ENCODE measurements at places on chromosomes 3 and 15.

- no peak for DNase-seq
Observed at GRCh38 chr3:35439663-35440062, 199.7 kb upstream of the ARPP21 start.

DNA sequence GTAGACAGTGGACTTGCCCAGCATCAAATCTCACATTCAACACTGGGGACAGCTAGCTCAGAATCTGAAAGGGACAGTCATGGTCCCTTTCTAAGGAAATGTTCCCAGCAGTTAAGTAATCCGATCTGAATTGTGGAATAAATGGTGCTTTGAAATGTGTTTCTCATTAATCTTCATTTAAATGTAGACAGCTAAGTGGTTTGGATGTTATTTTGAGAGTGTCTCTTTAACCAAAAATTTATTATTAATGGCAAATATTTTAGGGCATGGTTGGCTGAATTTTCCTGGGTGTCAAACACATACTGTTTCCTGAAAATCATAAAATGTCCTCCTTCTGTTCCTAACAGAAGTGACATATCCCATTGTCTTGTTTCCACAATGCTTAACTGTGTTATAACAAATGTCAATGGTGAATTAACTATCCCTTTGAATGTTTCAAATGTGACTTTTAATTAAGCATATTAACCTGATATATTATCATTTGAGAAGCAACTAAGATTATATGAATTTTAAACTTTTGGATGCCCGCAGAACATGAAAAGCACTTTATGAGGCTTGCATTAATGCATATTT, 210.8 kb downstream of the CHST2 start:
- DNase-seq: no peak

GRCh38 chr3:41715376-41715775, 246.5 kb downstream of the ULK4 start:
- DNase-seq: no peak

- DNase-seq: no peak
Observed at GRCh38 chr3:130894986-130895280, 1.0 kb downstream of the ATP2C1 start.

- no peak for DNase-seq
Observed at GRCh38 chr3:55807210-55807609, 320.1 kb upstream of the WNT5A start.

GRCh38 chr15:94274745-94275144, 43.4 kb downstream of the MCTP2 start:
- DNase-seq: no peak

GRCh38 chr15:38062696-38063095, 128.3 kb downstream of the TMCO5A start:
- DNase-seq: no peak

DNA sequence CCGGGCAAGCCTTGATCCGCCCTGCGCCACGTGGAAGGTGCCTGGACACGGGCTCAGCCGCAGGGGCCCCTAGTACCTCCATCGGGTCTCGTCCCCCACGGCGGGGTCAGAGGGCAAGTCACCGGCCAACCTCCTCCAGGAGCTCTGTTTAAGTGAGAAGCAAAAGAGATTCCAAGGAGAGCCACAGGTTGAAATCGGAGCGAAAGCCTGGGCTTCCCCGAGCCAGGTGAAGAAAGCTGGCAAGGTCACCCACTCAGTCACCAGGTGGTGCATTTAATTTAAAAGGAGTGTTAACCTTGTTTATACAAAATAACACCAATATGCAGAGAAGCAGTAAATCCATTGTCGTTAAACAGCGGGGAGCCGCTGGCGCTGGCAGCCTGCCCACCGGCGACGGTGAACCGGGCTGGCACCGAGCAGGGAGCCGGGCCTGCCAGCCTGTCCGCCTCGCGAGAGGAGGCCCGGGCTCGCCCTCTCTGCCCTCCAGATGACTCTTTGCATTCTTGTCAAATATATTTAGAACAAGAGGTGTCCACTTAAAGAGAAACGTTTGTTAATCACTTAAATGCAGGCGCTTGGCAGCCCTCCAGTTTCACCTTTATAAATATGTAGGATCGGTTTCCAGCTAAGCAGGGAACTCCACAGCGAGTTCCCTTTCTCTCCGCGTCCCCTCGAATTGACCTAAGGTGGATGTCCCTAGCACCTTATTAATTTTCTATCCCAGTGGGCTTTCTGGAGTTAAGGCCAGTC, 277.3 kb upstream of the NR2F2 start:
- DNase-seq: no peak

- DNase-seq: no peak
Observed at GRCh38 chr15:57354436-57355123, 21.7 kb upstream of the CGNL1 start.

DNA sequence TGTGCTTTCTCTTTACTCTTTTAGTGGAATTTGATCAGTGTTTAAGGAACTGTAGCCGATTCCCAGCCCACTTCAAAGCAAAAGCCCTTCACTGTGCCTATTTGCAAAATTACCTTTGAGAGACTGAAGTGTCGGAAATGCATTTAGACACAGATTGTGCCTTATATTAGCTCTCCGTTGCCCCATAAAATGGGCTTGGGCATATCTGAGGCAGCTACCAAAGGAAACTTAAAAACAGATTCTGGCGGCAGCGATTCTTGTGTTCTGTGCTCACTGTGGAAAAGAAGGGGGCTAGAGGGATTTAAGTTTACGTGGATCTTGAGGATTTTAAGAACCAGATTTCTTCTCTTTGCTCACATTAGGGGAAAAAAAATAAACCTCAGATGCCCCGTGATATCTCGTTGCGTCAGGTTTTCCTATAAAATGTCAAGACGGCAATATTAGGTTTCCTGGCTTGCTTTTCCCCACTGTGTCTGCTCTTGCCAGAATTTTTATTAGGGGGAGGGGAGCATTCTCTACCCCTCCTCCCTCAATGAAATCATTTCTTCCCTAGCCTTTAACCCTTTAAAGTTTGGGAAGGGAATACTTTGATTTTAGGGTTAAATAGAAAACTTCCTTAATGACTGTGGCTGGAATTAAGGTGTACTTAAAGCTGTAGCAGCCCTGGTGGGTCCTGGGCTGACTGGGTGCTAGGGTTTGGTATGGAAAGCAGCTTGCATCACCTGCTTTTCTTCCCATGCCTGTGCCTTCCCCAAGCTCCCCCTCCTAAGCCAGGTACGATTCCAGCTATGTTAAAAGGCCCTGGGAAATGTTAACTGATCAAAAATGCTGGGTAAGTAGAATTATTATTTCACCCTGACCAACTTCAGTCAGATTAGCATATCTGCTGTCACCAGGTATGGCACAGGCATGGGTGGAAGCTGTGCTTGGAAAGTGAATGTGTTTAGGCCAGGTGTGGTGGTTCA, 73.8 kb downstream of the SMAD3 start:
- DNase-seq: no peak

- DNase-seq: no peak
Observed at GRCh38 chr3:45355351-45355750, 33.0 kb upstream of the LARS2 start.

- no peak for DNase-seq
Observed at GRCh38 chr3:146739203-146739671, 134.1 kb upstream of the PLSCR5 start.

DNA sequence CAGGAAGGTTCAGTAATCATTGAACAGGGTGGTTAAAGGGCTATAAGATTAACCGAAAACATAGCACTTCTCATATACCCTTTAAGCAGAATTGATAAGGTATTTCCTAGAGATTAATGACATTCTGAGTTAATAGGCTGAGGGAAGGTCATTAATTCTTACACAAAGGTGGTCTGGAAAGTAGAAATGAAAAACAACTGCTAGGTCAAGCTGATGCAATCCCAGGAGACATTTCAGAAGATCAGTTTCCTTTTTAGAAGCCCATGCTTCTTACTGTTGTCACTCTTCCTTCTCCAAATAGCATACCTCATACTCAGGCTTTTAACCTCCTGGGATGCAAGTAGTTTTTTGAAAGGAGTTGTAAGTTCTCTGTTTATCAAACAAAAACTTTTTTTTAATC, 8.8 kb downstream of the FILIP1L start:
- no peak for DNase-seq

GRCh38 chr3:173135059-173135458, 6.0 kb downstream of the SPATA16 start:
- DNase-seq: no peak

- DNase-seq: no peak
Observed at GRCh38 chr3:69413551-69414207, 27.8 kb upstream of the FRMD4B start.

DNA sequence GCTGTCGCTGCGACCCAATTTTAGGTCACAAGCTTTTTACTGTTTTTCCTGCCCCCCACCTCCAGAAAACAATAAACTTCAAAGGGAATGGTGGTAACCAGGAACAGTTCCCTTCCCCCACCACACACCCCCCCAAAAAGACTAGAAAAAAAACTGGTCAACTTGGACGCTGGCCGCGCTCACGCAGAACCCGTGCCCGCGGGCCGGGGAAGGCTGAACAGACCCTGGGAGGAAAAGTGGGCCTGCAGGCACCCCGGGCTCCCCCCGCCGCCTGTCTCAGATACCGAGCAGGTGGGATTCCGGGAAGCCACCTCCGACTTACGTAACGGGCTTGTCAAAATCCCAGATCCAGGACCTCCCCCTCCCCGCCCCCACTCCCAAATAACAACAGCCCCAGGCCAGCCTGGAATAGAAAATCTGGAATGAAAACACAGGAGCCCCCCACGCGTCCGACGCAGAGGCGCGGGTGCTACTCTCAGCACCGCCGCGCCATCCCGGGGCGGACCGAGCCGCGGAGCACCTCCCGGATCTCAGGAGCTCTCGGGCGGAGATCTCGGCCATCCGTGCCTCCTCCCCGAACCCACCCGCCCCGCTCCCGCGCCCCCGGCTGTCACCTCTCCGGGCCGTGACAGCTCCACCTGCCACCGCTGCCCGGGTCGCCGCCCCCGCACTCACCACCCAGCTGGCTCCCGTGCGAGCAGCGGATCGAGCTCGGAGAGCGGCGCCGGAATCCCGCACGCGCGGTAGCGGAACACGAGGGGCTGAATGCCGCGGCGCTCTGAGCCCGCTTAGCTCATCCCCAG, 557 bp downstream of the DENND4A start:
- peak; percentile 40 for DNase-seq

GRCh38 chr3:25960776-25961175, 170.9 kb downstream of the OXSM start:
- DNase-seq: no peak

- DNase-seq: no peak
Observed at GRCh38 chr3:142963516-142964448, at the start of gene PAQR9. TSS of gene PAQR9 (minus strand) at chr3:142963674. CDS start at chr3:142963336, 338 bp downstream.

GRCh38 chr3:194306771-194307640, 44.1 kb downstream of the CPN2 start:
- DNase-seq: peak; percentile 72

DNA sequence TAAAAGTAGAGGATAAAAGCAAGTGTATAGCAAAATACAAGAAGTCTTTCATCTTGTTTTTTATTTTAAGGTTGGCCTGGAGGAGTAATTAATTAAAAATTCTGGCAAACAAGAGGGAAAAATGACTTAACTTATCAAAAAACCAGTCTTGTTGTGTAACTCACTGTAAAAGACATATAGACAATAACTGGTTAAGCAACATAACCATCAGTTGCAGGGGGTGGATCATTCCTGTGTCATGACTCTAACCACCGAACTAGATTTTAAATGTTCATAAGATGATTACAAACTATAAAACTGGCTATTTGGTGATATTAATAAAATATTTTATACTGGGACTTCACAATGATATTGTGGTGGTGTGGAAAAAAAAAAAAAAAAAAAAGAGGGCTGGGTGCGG, 130.6 kb downstream of the STAG1 start:
- DNase-seq: no peak

DNA sequence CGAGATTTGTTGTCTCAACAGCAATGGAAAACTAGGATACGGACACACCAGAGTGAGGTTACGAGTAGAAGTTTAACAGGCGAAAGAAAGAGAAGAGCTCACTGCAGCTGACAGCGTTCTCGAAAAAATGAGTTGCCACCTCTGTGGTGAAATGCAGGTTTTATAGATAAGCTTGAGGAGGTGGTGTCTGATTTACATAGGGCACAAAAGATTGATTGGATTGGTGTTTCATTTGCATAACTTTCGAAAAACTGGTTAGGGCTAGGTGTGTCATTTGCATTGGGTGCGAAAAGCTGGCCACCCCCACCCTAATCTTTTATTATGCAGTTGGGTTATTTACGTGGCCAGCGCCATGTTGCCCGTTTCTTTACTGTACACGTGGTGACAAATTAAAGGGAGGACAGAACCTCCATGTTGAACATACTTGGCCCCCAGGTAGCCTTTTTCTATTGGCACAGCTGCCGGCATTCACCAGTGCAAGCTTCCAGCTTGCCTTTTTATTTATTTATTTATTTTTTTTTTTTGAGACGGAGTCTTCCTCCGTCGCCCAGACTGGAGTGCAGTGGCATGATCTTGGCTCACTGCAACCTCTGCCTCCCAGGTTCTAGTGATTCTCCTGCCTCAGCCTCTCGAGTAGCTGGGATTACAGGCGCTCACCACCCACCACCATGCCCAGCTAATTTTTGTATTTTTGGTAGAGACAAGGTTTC, 8.3 kb downstream of the IFT122 start:
- no peak for DNase-seq

DNA sequence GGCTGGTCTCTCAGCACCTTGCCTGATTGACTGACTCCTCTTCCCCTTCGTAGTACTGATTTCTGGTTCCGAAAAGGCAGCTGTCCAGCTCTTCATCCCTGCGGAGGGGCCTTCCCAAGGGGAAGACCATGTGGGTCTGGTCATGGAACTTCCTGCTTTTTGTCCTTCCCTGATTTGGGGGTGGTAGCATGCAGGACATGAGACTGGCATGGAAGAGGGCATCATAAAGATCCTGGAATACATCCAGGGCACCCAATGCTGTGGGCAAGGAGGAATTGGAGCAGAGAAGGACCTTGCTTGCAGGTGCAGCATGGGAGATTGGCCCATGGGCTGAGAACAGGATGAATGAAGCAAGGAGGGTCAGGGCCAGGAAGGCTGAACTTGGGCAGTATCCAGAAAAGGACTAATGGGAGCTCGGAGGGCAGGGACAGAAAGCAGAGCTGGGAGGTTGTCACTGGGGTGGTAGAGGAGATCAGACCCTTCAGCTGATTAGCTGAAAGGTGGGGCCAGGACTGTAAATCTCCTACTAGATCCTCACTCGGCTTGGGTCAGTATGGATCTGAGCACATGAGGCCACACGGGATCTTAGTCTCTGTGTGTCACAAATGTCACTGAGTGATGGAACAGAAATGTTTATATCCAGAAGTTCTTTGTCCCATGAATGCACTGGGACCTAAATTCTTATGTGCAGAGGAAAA, 59.5 kb downstream of the AMOTL2 start:
- DNase-seq: no peak

DNA sequence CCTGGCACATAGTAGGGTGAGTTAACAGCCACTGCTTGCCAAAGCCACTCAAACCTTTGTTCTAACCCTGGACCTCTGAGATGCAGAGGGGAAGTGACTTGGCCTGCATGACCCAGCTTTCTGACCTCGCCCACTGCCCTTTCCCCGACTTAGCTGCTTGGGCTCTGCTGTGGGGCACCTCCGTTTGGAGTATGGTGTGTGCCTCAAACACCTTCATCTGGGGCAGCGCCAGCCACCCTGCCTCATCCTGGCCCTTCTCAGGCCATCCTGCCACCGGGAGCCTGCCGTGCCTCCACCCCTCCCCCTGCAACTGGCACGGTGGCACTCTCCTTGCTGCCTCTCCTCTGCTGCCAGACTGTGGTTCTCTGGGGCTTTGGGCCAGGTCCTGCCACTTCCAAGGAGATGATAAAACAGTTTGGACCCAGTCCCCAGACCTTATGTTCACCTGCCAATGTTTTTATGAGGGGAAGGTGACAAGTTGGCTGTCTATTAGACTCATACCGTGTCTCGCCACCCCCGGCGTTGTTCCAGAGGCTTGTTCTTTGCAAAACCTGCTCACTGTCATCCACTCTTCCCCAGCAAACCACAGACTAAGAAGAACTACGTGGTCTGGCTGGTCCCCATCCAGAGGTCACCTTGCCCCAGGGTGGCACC, 32.2 kb downstream of the SLC6A6 start:
- no peak for DNase-seq

- DNase-seq: peak; percentile 69
Observed at GRCh38 chr3:185176750-185177359, 24.0 kb upstream of the C3orf70 start.
